ENCODE measurements at places on chromosomes 7 and 10.
A peak's percentile ranks its signal among the peaks of the same experiment; 100 is the strongest.

GRCh38 chr10:117830787-117831212 lies 215.9 kb downstream of the RAB11FIP2 start:
- peaks cover 7% of the 10 kb centered on the region for H3K27me3 ChIP-seq
- no peaks in the 10 kb centered on the region for H3K36me3 ChIP-seq
- peak overlapping the region; percentile 47 for H3K4me3 ChIP-seq

DNA sequence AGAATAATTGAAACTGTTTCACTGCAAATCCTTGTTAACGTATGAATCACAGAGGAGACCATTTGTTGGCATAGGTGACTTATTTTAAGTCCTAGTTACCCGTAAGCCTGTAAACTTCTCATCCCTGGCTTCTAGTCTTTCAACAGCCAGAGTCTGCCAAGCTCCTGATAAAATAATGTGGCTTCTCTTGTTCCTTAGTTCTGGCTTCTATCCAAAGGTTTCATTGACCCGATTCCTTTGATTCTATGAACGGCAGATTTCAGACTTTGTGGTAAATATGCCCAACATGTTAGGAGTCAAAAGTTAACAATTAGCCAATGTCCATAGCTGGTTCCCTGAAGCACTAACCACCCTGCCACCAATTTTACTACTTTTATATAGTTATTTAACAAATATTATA lies 23.3 kb downstream of the DNAH11 start:
- H3K4me3 ChIP-seq = no peak overlapping the region
- no peak overlapping the region for H3K27ac ChIP-seq
- peaks cover 6% of the 10 kb centered on the region for H3K4me1 ChIP-seq
- DNase-seq = no peak
- H3K27me3 ChIP-seq = peaks cover 3% of the 10 kb centered on the region

DNA sequence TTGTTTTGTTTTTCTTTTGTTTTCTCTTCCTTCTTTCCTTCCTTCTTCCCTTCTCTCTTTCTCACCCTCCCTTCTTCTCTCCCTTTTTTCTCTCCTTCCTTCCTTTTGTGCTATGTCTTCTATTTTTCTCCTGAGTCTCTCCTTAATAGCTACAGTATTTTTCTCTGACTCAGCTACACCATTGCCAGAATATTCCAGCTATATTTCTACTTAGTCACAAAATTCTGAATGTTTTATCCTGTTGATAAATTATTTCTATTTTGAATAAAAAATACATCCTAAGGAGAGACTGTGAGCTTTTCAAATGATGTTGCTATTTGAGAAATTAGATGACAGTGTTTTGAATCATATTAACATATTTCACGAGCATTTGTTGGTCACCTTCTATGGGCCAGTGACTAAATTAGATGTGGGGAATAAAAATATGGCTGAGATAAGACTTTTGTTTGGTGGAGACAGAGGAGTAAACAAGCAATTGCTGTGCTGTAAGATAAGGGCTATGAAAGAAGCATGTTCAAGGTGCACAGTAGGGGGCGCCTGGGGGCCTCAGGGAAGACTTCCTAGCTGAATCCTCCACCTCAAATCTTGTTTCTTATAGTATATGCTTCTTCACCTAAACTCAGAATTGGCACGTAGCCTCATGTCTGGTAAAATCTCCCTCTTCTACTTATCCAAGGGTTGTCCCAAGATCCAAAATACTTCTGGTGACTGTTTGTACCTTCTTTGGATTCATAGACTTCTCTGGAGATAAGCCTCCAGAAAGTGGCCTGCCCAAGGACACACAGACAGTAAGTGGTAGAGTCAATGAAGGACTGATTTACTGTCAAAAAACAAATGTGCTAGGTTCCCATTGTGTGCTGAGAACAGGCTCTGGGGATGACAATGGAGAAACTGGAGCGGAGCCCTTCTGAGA lies 115.5 kb upstream of the CREB5 start:
- H3K27me3 ChIP-seq = no peaks in the 10 kb centered on the region
- no peaks in the 10 kb centered on the region for H3K36me3 ChIP-seq
- H3K27ac ChIP-seq = no peak overlapping the region
- H3K4me1 ChIP-seq = peaks cover 13% of the 10 kb centered on the region
- DNase-seq = peak; percentile 64

DNA sequence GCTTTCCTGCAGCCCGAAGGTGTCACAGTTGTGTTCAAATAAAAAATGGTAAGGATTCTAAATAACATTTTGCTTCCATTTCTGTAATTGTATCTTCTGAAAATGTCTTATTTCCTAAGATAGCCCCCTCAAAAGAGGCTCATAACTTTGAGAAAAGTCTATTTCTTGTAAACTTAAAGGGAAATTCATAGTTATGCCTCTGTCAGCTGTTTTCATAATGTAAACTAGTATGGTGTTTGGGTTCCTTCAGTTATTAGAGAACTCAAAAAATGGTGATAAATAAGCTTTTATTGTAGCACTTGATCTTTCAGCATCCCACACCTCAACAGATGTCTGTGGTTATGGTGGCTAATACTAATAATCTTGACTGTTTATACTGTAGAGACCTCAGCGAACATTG lies 57.1 kb downstream of the KLHDC10 start:
- no peak overlapping the region for H3K4me3 ChIP-seq
- no peaks in the 10 kb centered on the region for H3K27me3 ChIP-seq
- no peak for DNase-seq
- peak overlapping the region; percentile 41 for H3K27ac ChIP-seq

- H3K4me1 ChIP-seq = peaks cover 63% of the 10 kb centered on the region
- H3K36me3 ChIP-seq = no peaks in the 10 kb centered on the region
- H3K4me3 ChIP-seq = no peak overlapping the region
- no peaks in the 10 kb centered on the region for H3K27me3 ChIP-seq
- H3K27ac ChIP-seq = no peak overlapping the region
- DNase-seq = no peak
Observed at GRCh38 chr7:18693816-18694215, 198.3 kb downstream of the HDAC9 start.

DNA sequence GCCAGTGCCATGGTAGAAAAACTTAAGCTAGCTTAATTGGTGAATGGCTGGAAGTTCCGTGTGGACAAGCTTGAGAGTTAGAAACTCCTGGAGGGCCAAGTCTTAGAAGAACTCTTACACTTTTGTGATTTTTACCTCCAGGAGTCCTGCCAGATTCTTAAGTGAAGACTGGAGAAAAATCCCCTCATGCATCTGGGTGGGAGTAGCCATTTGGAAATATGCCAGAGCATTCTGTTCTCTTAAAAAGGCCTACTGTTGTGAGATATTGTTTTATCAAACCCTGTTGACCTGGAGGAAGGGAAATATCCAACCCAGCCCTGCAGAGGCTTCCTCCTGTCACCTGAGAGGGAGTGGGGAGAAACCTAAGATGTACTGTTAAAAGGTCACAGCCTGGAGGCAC lies 17.6 kb upstream of the MCM10 start:
- H3K27ac ChIP-seq = no peak overlapping the region
- DNase-seq = no peak
- peaks cover 20% of the 10 kb centered on the region for H3K4me1 ChIP-seq
- H3K27me3 ChIP-seq = peaks cover 11% of the 10 kb centered on the region

- H3K4me3 ChIP-seq = no peak overlapping the region
- no peaks in the 10 kb centered on the region for H3K27me3 ChIP-seq
- no peaks in the 10 kb centered on the region for H3K4me1 ChIP-seq
Observed at GRCh38 chr7:70872188-70872587, 259.8 kb upstream of the GALNT17 start.

GRCh38 chr10:79176052-79176501 lies 107.3 kb downstream of the ZMIZ1 start:
- no peak overlapping the region for H3K27ac ChIP-seq
- H3K27me3 ChIP-seq = no peaks in the 10 kb centered on the region
- no peak overlapping the region for H3K4me3 ChIP-seq

GRCh38 chr7:80411621-80412020 lies 100.2 kb downstream of the GNAT3 start:
- no peaks in the 10 kb centered on the region for H3K4me1 ChIP-seq
- H3K4me3 ChIP-seq = no peak overlapping the region
- no peaks in the 10 kb centered on the region for H3K36me3 ChIP-seq
- DNase-seq = no peak
- no peaks in the 10 kb centered on the region for H3K27me3 ChIP-seq

DNA sequence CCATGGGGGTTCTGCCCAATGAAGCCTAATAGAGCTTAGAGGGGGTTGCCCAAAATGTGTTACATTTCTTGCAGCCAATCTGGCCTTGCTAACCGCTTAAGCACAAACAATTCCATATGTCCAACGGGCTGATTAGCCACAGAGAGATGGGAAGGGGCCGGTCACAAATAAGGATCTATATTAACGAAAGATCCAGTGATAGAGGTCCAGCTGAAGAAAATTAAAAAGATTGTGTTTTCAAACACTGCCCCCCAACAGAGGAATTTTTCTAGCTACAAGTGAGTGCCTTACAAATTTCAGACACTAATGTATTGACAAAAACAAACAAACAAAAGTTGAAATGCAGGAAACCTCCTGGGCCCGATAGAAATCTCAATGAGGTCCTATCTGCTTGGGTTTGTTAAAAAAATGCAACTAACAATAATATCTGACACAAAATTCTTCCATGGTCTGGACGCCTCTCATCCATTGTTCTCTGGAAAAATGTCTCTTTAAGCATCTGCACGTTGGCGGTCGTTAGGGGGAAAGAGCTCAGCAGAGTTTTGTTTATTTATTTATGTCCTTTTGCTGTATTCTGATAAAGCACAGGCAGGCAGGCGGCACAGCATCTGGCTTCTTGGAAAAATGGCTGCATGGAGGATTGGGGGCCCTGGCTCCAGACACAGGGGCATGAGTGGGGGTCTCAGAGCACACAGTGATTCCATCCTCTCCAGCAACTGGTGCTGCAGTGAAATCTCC lies 402.0 kb downstream of the RPS24 start:
- no peak for DNase-seq
- no peak overlapping the region for H3K4me3 ChIP-seq
- no peaks in the 10 kb centered on the region for H3K36me3 ChIP-seq
- no peak overlapping the region for H3K27ac ChIP-seq
- no peaks in the 10 kb centered on the region for H3K27me3 ChIP-seq
- peaks cover 67% of the 10 kb centered on the region for H3K4me1 ChIP-seq

DNA sequence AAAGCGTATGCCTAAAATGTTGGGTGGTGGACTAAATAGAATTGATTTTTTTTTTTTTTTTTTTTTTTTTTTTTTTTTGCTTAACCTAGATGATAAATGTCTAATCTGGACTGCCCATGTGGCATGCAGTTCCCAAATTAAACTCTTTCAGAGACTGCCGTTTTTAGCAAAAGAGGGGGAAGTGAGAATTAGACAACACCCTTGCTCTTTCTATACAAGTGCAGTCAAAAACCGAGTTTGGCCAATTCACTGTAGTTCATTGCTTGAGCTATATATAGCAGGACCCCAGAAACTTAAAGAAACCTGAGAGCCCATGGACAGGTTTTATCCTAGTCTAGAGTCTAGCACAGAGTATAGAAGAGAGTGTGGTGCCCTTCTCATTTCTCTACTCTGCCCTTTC lies 141.9 kb downstream of the GRM3 start:
- H3K4me3 ChIP-seq = no peak overlapping the region
- no peaks in the 10 kb centered on the region for H3K27me3 ChIP-seq
- no peaks in the 10 kb centered on the region for H3K4me1 ChIP-seq
- no peak overlapping the region for H3K27ac ChIP-seq
- H3K36me3 ChIP-seq = no peaks in the 10 kb centered on the region
- no peak for DNase-seq

DNA sequence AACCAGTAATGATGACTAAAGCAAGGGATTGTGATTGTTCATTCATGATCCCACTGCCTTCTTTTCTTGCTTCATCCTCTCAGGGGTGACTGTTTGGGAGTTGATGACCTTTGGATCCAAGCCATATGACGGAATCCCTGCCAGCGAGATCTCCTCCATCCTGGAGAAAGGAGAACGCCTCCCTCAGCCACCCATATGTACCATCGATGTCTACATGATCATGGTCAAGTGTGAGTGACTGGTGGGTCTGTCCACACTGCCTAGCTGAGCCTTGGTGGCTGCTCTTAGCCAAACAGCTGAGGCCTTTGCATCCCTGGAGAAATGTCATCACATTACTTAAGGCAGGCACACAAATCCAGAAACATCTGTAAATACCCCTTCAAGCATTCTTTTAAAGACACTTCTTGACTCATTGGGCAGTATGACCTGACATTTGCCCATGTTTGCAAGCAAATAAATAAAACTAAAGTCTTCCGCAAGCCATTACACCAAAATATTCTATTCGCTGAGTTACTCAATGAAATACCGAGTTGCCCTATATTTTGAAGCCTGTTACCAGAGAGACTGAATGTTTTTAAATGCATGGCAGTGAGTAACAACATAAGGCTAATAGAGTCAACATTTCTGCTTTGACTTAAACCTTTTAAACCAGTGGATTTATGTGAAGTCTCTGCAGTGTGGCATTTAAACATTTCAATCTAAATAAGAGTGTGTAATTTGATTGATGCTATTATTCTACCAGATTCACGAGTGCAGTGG lies 166.3 kb upstream of the LANCL2 start:
- H3K36me3 ChIP-seq = no peaks in the 10 kb centered on the region
- H3K4me1 ChIP-seq = no peaks in the 10 kb centered on the region
- H3K27me3 ChIP-seq = peaks cover 8% of the 10 kb centered on the region

DNA sequence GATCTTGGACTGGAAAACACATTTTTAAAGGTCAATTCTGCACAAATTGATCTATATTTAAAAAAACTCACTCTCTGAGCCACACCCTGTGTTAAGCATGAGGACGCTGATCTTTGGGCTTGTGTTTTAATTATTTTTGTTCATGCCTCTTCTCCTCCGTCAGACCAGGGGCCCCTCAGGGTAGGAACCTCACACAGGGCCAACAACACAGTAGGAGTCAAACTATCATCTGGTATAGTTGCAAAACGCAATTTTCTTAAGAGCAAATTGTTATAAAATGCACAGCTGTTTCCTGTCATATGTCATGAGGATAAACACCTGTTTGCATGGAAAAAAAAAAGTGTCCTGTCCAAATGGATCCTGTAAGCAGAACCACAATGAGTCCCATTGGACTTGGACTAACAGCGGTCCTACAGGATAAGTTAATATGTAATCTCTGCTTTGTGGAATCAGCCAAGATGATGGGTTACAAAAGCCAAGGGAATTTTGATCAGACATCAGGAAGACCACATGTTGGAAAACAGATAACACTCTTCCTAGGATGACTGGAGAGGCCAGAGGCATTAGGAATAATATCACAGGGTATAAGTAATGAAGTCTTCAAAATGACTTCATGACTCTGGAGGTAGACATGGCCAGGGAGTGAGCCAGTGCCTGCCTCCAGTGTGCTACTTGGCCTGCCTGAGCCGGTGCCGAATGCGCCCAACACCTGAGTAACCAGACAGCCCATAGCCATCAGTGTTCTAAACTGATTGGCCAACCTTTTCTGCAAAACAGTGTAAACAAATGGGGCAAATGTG lies 184.9 kb upstream of the ADCY1 start:
- DNase-seq = no peak
- no peak overlapping the region for H3K4me3 ChIP-seq
- H3K4me1 ChIP-seq = no peaks in the 10 kb centered on the region
- peaks cover 3% of the 10 kb centered on the region for H3K27me3 ChIP-seq
- H3K36me3 ChIP-seq = peaks cover 4% of the 10 kb centered on the region
